Sciatic nerve (tissue), 2 donors: ENCODE measurements at places on chromosomes 1 and 21.

GRCh38 chr1:99992760-99993467, 23.1 kb downstream of the SLC35A3 start:
- DNase-seq = no peak

GRCh38 chr1:108038653-108039236, 73.8 kb upstream of the VAV3 start:
- no peak for DNase-seq

- no peak for DNase-seq
These were observed 83.6 kb downstream of the PRDM2 start for GRCh38 chr1:13783551-13783950.

DNA sequence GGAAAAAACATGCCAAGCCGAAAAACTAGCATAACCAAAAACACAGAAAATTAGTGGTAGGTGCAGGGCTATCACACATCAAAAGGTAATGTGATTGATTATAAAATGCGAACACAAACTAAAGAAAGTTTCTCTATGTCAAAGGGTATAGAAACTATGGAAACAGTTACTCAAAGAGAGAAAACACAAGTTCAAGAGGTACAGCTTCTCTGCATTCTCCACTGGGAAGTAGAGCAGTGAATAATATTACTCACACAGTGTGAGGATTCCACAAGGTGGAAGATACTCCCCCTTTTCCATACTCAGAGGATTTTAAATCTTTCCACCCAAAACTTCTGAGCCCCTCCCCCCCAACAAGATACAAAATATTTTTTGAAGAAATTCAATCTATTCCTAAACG, 18.6 kb downstream of the AKT3 start:
- DNase-seq = no peak

DNA sequence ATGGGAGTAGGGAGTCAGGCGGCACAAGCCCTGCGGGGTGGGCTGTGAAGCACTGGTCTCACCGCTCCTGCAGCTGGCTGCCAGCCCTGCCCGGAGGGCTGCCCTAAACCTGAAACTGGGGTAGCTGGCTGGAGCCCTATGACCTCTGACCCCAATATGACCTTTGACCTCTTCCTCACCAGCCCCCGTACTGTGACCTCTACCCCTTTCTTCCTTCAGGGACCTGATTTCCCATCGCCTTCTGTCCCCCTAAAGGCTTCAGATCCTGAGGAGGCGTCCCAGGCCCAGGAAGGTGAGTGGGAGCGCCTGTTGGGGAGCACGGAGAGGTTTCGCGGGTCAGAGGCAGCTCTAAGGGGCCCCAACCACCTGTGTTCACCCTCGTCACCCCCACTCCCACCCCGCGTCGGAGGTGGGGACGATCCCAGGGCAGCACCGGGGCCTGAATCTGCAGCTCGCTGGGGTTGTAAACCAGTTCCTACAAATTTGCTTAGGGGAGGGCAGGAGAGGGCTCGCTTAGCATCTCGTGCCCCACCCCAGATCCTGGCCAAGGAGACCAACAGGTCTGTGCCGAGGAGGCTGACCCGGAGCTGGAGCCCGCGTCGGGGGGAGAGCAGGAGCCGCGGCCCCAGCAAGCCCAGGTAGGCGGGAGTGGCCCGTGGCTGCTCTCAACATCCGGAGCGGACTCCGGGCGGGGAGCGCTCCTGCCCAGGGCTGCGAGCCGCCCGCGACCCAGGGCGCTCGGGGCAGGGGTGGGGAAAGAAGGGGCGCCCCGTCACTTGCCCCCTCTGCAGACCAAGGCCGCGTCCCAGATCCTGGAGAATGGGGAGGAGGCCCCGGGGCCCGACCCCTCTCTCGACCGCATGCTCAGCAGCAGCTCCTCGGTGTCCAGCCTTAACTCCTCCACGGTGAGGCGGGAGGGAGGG, 7.3 kb downstream of the SYTL1 start:
- no peak for DNase-seq

GRCh38 chr1:2430592-2430973, 18.2 kb upstream of the PEX10 start:
- DNase-seq = no peak

DNA sequence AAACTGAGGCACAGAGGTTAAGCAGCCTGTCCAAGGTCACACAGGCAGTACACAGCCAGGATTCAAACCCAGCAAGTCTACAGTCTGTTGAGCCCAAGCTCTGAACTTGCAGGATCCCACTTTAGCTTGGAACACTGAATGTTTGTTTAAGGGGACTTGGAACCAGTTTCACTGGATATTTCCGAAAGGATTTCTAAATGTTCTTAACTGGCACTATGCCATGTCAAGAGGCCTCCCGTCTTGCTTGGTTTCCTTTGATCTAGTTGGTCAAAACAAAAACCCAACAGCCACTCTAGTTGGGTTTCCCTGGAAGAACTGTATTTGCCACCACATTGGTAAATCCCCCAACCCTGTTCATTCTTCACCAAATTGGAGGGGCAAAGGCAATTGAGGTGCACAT, 317.6 kb upstream of the KAZN start:
- DNase-seq = no peak
